IMR-90 (cell line): ENCODE measurements at places on chromosomes 1 and 21. TPM values are rescaled to one million over a fixed set of nuclear protein-coding genes. Genes with fewer than 3 reads are reported as not detected.

DNA sequence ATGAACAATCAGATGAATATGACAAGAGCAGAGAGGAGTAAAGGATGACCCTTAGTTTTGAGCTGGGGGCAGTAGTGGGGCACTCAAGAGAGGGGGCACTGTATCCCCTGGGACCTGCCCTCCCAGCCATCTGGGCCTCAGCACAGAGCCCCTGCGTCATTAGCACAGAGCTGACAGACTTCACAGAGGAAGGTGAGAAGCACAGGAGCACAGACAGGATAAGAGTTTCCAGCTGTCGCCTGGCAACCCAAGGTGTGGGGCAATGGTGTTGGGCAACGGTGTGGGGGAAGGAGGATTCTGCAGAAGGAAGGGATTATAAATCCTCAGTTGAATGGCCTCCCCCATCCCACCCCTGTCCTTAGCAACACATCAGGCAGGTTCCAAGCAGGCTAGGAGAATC, 30.2 kb downstream of the RAB3B start:
- H3K4me3 ChIP-seq: no peak overlapping the region
- no peak overlapping the region for H3K27ac ChIP-seq
- peaks cover 21% of the 10 kb centered on the region for H3K4me1 ChIP-seq
- H3K36me3 ChIP-seq: peaks cover 15% of the 10 kb centered on the region
- H3K27me3 ChIP-seq: no peaks in the 10 kb centered on the region

DNA sequence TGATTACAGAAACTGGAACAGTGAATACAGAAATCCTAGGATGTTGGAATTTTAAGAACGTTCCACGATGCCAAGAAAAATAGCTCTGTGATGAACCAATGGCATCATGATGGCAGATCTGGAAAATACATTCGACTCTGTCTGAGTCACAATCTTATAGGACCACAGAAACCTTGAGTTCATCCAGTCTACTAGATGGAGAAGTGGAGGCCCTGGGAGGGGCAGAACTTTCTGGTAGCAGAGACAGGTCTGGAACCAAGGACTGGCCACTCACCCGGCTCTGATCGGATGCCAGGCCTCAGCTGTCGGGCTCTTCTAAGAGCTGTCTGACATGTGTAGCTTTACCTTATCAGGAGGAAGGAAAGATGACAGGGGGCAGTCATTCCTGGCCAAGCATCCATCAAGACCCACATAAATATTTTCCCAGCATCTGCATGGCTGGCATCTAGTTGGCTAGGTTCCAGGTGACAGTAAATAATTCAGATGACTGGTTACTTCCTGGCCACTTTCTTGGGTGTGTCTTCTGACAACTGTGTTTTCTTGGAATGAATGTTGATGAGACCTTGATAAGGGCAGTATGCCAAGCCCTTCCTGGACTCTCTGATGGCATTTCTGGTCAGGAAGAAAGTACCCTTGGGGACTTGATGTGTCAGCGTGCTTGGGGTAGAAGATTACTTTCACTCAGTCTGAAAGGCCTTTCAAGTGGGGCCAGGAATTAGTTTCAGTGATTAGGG, 72.6 kb upstream of the TRABD2B start:
- DNase-seq: no peak
- no peak overlapping the region for H3K27ac ChIP-seq
- no peaks in the 10 kb centered on the region for H3K4me1 ChIP-seq
- H3K4me3 ChIP-seq: no peak overlapping the region
- no peaks in the 10 kb centered on the region for H3K36me3 ChIP-seq

DNA sequence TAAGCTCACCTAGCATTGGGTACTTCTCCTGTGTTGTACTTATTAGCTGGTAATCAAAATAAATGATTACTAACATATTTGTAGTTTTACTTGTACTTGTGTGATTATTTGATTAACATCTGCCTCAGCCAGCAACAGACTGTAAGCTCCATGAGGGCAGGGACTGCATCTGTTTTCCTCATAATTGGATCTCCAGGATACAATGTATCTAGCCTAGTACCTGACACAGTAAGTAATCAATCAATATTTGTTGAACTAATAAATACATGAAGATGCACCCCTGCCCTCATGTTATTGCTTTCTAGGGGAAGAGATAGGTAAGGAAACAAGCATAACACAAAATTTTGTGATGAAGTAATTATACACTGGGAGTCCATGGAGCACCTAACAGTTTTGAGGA, 101.5 kb downstream of the TENT5C start:
- DNase-seq: no peak
- no peak overlapping the region for H3K27ac ChIP-seq
- no peak overlapping the region for H3K4me3 ChIP-seq
- no peaks in the 10 kb centered on the region for H3K4me1 ChIP-seq
- H3K36me3 ChIP-seq: no peaks in the 10 kb centered on the region

Gene CR1L
- not detected in 2 replicates for total RNA-seq
